Activated naive CD4-positive, alpha-beta T cell treated with anti-CD3 and anti-CD28 coated beads, Interleukin-2, amount 10 ng/mL, durations not matched to agents 7 days and 5 days (primary cell): ENCODE measurements at places on chromosomes 11 and 22.
A peak's percentile ranks its signal among the peaks of the same experiment; 100 is the strongest.

- H3K27me3 ChIP-seq: no peaks in the 10 kb centered on the region
- H3K4me1 ChIP-seq: no peaks in the 10 kb centered on the region
- H3K4me3 ChIP-seq: no peak overlapping the region
- no peaks in the 10 kb centered on the region for H3K36me3 ChIP-seq
- no peak for DNase-seq
These were observed 693.4 kb upstream of the CCDC90B start for GRCh38 chr11:83979593-83979992.

DNA sequence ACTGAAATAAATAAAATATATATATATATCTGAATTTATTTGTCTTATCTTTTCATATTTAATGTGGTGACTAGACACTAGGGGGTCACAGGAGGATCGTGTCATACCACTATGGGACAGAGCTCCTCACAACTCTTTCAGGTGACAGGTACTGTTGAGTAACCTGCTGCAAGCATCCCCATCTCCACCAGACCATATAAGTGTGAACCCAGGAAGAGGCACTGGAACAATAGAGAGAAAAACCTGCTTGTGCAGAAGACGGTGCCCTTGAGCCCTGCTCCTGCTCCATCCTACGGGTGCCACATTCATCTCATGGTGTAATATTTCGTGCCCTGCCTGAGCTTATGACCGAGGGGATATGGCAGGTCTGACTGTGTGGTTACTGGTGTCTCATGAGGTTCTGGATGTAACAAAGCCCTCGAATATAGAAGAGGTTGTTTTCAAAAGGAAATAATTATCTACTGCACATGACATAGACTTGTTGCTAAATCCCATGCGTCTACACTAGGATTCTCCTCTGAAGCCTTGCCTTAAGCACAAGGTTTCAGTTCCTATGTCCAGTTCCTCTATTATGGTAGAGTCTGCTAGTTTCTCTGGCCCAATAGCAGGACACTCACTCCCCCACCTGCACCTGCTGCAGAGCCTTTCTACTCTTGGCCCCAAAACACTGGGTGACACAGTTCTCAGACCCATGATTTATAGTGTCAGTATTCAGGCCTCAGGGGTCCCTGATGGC lies 70.4 kb downstream of the GGTLC2 start:
- H3K4me3 ChIP-seq: no peak overlapping the region
- H3K27ac ChIP-seq: no peak overlapping the region
- H3K27me3 ChIP-seq: peaks cover 39% of the 10 kb centered on the region
- no peak for DNase-seq

DNA sequence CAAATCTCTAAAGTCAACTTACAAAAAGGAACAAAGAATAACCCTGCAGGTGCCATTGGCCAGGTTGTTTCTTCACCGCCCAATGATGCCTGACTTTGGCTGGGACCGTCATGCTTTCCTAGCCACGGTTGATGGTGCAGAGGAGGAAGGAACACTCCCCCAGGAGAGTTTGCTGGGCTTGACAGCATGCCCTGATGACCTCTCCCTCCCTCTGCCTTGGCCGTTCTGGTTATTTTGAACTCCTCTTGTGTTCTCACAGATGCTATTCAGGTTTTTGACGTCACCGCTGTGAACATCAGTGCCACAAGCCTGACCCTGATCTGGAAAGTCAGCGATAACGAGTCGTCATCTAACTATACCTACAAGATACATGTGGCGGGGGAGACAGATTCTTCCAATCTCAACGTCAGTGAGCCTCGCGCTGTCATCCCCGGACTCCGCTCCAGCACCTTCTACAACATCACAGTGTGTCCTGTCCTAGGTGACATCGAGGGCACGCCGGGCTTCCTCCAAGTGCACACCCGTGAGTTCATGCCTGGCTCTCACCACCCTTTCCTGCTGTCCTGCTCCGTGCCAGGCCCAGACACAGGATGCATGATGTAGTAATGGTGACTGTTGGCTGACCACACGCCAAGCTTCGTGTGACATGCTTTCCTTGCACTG lies 89.0 kb upstream of the OR4B1 start:
- no peak for DNase-seq
- peaks cover 17% of the 10 kb centered on the region for H3K4me1 ChIP-seq
- H3K4me3 ChIP-seq: no peak overlapping the region

DNA sequence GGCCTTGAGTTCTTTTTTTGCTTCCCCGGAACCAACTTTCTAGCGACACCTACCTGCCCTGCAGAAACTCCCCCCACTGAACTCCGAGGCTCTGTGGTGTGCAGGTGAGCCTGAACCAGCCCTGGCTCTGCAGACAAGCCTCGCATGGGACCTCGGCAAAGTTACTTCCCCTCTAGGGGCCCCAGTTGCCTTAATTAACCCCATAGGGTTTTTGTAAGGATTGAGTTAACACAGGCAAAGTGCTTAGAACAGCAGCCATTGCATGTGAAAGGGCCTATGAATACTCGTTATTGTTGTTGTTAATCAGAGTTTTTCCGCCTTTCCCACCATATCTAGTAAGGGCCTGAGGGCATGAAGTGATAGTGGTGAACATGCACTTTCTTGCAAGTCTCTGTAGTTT lies 12.6 kb upstream of the SYT13 start:
- peaks cover 12% of the 10 kb centered on the region for H3K27me3 ChIP-seq
- H3K4me1 ChIP-seq: no peaks in the 10 kb centered on the region
- H3K36me3 ChIP-seq: no peaks in the 10 kb centered on the region
- no peak overlapping the region for H3K4me3 ChIP-seq
- H3K27ac ChIP-seq: no peak overlapping the region

DNA sequence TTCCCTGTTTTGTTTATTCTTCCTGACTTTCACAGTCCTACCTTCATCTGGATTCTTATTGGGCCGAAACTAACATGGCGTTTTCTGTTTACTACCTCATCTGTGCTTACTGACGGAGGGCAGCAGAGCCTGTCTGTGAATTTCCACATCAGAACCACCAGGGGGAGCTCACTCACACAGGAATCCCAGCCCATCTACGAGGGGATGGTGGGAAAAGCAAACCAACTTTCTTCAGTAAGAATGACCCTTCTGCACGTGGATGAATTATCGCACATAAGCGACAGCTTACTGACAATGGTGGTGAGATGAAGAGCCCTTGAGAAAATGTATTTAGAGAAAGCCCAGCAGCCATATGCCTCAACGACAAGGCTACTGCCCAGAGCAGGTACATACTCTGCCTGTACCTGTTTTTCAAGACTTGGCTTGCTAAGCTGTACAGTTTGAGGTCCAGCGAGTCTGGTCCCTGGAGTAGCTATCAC lies 42.5 kb downstream of the LARGE2 start:
- H3K36me3 ChIP-seq: peaks cover 2% of the 10 kb centered on the region
- H3K4me3 ChIP-seq: no peak overlapping the region
- H3K27ac ChIP-seq: no peak overlapping the region
- H3K4me1 ChIP-seq: no peaks in the 10 kb centered on the region
- peak; percentile 67 for DNase-seq

DNA sequence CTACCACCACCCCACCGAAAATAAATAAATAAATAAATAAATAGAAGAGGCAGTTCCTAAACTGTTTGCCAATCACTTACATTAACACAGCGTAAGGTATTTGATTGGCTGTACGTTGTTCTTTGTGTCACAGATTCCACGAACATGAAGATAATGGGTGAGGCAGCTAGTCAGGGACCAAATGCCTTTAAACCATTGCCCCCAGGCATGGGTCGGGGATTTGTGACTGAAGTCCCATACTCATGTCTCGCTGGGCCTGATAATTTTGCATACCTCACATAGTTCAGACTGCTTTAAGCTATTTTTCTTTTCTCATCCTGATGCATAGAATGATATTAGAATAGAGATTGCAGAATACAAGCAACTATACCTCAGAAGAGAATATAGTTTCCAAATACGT lies 3.6 kb upstream of the CBL start:
- DNase-seq: no peak
- H3K4me1 ChIP-seq: peaks cover 13% of the 10 kb centered on the region
- H3K27me3 ChIP-seq: peaks cover 8% of the 10 kb centered on the region
- H3K36me3 ChIP-seq: peaks cover 1% of the 10 kb centered on the region
- no peak overlapping the region for H3K4me3 ChIP-seq

GRCh38 chr11:119478711-119479285 lies 55.8 kb upstream of the THY1 start:
- H3K36me3 ChIP-seq: no peaks in the 10 kb centered on the region
- H3K4me3 ChIP-seq: no peak overlapping the region
- H3K27ac ChIP-seq: no peak overlapping the region
- H3K27me3 ChIP-seq: peaks cover 32% of the 10 kb centered on the region
- no peaks in the 10 kb centered on the region for H3K4me1 ChIP-seq

GRCh38 chr11:27504205-27504604 lies 2.4 kb downstream of the LIN7C start:
- DNase-seq: no peak
- H3K27ac ChIP-seq: no peak overlapping the region
- H3K4me3 ChIP-seq: peak overlapping the region; percentile 96
- no peaks in the 10 kb centered on the region for H3K27me3 ChIP-seq

- no peak for DNase-seq
- no peaks in the 10 kb centered on the region for H3K4me1 ChIP-seq
- no peak overlapping the region for H3K27ac ChIP-seq
- H3K4me3 ChIP-seq: no peak overlapping the region
- H3K36me3 ChIP-seq: peaks cover 10% of the 10 kb centered on the region
- no peaks in the 10 kb centered on the region for H3K27me3 ChIP-seq
These were observed 26.3 kb downstream of the TOLLIP start for GRCh38 chr11:1283091-1283511.

DNA sequence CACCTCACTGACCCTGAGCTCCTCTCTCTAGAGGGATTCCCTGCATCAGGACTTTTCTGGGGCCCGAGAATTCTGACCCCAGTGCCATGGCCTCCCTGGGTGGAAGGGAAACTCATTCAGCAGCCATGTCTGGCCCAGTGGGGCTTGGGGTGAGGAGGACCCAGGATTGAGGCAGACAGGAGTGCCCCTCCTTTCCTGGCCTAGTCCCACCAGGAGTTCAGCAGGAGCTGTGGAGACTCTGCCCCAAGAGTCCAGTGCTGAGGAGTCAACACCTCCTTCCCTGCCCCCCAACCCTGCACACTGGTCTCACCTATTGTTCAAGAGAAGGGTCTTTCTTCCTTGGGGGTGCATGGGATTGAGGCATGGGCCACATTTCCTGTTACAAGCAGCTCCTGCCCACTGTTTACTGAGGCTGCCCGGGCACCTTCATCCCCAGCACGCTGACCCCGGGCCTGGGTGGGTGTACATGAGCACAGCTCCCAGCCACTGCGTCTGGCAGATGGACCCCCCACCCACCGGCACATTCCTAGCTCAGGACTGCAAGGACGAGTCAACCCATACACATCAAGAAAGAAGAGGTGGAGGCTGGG lies 33.9 kb downstream of the ALX4 start:
- no peak overlapping the region for H3K4me3 ChIP-seq
- no peaks in the 10 kb centered on the region for H3K36me3 ChIP-seq
- DNase-seq: no peak
- no peak overlapping the region for H3K27ac ChIP-seq
- H3K27me3 ChIP-seq: peaks cover 7% of the 10 kb centered on the region

DNA sequence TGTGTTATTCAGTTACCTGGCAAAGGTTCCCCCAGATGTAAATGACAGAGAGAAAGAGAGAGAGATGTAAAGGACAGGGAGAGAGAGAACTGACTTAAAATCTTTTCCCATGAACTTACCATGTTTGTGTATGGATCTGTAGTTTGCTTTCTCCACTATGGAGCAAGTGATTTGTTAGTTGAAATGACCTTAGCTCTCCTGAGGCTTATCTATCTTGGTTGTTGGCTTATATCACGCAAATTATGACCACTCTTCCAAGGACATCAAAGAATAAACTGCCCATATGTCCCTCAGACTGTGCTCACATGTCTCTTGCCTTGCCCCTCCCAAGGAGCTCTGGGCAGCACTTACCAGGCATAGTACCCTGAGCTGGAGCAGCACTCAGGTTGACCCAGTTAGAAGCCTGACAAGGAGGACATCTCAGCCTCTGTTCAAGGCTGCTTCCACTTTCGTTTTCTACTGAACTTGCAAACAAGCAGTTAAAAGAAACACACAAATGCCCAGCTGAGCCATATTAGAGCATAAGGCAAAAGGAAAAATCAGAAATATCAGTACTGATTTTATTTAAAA lies 95.3 kb upstream of the RCN1 start:
- peaks cover 4% of the 10 kb centered on the region for H3K27me3 ChIP-seq
- peaks cover 14% of the 10 kb centered on the region for H3K4me1 ChIP-seq
- H3K4me3 ChIP-seq: no peak overlapping the region
- no peaks in the 10 kb centered on the region for H3K36me3 ChIP-seq

DNA sequence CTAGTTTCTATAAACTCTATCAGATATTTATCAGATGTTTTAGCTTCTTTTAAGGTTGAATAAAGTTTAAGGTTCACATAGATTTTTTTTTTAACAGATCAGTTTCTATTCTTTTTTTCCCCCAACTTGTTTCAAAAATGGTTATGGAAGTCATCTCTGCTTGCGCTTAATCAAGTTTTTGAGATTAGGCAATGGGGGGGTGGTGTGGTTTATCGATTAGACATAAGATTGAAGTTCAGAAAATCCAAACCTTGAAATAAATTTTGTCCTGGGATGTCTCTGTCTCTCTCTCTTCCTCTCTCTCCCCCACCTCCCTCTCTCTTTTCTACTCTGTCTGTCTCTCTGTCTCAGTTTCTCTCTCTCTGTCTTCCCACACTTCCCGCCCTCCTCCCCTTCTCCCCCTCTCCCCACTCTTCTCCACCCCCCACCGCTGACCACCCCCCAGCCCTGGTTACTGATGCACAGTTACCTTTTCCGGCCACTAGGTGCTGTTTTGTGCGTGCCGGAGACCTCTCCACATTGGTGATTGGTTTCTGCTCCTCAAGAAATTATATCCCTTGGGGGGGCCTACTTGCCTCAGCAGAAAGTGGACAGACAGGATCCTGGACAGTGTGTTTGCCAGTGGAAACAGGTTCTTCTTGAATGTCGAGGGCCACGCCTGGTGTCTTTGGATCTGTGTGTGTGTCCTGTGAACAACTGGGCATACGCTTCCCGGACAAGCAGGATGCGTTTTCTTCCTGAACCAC lies 29.7 kb upstream of the ANO1 start:
- H3K27me3 ChIP-seq: peaks cover 27% of the 10 kb centered on the region
- no peaks in the 10 kb centered on the region for H3K36me3 ChIP-seq
- H3K4me3 ChIP-seq: no peak overlapping the region

GRCh38 chr11:3123761-3124733 lies 41.1 kb downstream of the OSBPL5 start:
- no peaks in the 10 kb centered on the region for H3K27me3 ChIP-seq
- H3K36me3 ChIP-seq: no peaks in the 10 kb centered on the region

GRCh38 chr11:44290208-44290607 lies 19.7 kb downstream of the ALX4 start:
- H3K4me3 ChIP-seq: no peak overlapping the region
- DNase-seq: no peak
- no peak overlapping the region for H3K27ac ChIP-seq
- no peaks in the 10 kb centered on the region for H3K4me1 ChIP-seq
- H3K36me3 ChIP-seq: no peaks in the 10 kb centered on the region
- peaks cover 41% of the 10 kb centered on the region for H3K27me3 ChIP-seq

- H3K4me1 ChIP-seq: no peaks in the 10 kb centered on the region
- no peak overlapping the region for H3K27ac ChIP-seq
- no peak for DNase-seq
These were observed 160.6 kb upstream of the BDNF start for GRCh38 chr11:27860811-27861210.
